Dermis blood vessel endothelial cell (primary cell): ENCODE measurements at places on chromosomes 4 and X.
A peak's percentile ranks its signal among the peaks of the same experiment; 100 is the strongest.

DNA sequence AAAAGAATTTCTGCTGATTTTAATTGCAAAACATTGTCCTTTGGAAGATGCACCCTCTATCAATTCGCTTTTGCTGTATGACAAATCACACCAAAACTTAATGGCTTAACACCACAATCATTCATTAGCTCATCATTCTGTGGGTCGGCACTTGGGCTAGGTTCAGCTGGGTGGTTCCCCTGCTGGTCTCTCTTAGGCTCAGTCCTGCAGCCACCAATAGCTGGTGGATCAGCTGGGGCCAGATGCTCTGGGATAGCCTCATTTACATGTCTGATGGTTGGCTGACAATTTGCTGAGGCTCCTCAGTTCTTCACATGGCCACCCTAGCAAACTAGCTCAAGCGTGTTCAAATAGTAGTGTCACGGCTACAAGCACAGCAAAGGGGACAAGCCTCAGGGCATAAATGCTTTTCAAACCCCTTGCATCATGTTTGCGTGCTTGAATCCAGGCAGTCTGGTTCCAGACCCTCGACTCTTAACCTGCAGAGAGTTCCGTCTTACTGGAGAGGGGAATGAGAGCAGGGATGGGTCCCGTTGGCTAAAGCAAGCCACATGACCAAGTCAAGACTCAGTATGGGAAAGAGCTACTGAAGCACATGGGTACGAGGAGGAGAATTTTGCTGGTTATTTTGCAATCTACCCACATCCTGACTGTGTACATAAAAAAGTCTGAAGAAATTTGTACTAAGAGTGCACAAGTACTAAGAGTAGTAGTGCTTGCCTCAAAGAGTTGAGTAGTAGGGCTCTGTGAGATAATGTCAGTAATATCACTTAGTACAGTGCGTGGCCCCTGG lies 7.5 kb upstream of the ACSL1 start:
- DNase-seq, result no peak

- no peak for DNase-seq
Measured at GRCh38 chr4:173264245-173264644, 69.9 kb downstream of the HMGB2 start.

- DNase-seq, result no peak
Measured at GRCh38 chrX:84710611-84711010, 208.4 kb upstream of the HDX start.

GRCh38 chrX:134891652-134892051 lies 99.1 kb upstream of the SMIM10 start:
- no peak for DNase-seq

- DNase-seq, result no peak
Measured at GRCh38 chr4:36374836-36375511, 93.6 kb downstream of the DTHD1 start.

DNA sequence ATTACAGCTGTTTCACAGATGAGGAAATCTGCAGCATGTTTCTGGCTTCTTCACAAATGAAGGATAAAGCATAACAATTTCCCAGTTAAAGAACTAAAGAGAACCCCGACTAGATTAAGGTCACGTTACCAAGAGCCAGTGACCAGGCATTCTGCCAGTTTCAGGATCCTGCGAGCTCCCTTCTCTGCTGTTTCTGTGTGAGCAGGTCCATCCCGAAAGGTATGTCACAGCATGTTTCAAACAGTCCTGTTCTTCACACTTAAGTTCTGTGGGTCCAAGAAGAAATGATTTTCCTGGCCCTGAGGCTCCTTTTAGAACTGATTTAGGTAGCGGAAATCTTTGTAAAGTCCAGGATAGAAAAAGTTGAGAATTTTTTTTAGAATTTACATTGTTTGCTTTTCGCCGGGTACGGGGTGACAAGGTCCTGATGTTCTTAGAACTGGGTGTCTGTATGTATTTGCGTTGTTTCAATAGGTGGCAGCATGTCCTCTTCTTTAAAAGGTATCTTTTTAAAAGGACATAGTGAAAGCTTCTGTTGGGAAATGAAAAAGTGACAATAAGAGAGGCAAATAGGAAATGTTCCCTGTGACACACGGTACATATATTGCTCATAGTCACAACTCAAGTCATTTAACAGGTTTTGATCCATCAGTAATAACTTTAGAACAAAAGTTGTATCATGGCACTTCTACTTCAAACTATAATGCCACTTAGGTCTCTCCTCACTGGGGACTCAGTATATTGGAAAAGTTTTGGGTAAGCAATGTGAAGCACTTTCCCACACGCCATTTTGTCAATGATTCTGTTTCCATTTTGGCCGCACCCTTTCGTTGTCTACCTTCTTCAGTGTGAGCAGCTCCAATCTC lies 18.4 kb downstream of the IL21 start:
- peak; percentile 67 for DNase-seq

- DNase-seq, result no peak
Measured at GRCh38 chrX:37993176-37993575, 13.2 kb upstream of the SYTL5 start.

GRCh38 chrX:16737024-16737423 lies 17.6 kb downstream of the SYAP1 start:
- no peak for DNase-seq

GRCh38 chrX:40171513-40172400 lies 74.0 kb upstream of the BCOR start:
- peak; percentile 52 for DNase-seq

GRCh38 chr4:14152834-14153519 lies 525.5 kb upstream of the BOD1L1 start:
- no peak for DNase-seq

- DNase-seq, result no peak
Measured at GRCh38 chr4:186727977-186728519, 4.4 kb upstream of the FAT1 start.

DNA sequence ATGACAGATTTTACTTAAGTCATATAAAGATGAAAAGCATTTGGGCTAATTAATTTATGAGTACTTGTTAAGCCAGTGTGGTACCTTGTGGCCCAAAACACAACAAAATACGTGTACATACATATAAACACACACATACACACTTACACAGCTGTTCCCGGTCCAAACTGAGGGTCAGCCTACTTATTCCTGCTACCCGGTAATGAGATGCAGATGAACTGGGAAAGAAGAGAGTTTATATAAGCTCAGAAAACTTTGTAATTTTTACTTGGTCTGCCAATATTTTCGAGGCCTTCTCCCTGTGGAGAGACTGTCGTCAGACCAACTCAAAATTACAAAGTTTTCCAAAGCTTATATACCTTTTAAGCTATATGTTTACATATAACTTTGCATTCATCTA lies 25.8 kb upstream of the PBDC1 start:
- no peak for DNase-seq

GRCh38 chrX:132092439-132093065 lies 35.3 kb downstream of the FRMD7 start:
- DNase-seq, result peak; percentile 79

DNA sequence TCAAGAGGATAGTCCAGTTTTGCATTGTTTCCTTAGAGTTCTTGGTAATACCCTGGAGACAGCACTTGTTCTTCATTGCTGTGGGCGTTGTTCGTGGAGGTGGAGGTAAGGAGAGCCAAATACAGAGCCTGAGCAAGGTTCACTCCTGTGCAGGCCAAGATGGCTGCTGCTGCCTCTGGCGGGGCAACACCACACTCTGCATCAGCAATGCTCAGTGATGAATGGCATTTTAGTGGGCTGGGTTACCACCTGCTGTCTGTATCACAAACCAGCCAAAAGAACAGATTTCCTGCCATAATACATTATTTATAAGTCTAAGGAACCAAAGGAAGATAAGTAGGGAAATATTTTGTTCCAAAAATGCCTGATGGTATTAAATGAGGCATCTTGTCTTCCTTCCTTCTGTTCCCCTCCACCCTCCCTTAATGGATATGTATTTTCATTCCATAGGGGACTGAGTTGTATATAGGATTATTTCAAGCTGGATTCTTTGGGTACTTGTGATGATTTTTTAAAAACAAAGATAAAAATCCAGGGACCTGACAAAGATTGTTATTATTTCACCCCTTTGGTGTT lies 61.6 kb upstream of the LIMCH1 start:
- no peak for DNase-seq

GRCh38 chr4:105543881-105544280 lies 8.5 kb upstream of the ARHGEF38 start:
- no peak for DNase-seq

- no peak for DNase-seq
Measured at GRCh38 chrX:14228611-14229010, 198.9 kb upstream of the GEMIN8 start.

- DNase-seq, result no peak
Measured at GRCh38 chr4:13917015-13917414, 289.5 kb upstream of the BOD1L1 start.

DNA sequence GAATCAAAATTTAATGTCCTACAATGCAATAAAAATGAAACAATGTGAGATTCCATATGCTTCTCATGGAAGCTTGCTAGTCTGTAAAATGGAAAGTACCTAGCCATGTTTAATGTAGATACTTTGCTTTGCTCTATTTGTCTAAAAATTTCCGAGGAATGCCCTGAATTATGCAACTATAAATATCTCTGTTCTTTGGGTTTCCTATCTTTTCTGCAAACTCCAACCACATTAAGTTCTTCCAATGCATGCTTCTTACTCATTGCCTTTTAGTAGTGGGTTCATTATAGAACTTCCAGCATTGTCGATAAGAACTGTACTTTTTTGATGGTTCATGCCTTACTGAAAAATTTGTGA lies 178.3 kb downstream of the RASL11B start:
- no peak for DNase-seq

DNA sequence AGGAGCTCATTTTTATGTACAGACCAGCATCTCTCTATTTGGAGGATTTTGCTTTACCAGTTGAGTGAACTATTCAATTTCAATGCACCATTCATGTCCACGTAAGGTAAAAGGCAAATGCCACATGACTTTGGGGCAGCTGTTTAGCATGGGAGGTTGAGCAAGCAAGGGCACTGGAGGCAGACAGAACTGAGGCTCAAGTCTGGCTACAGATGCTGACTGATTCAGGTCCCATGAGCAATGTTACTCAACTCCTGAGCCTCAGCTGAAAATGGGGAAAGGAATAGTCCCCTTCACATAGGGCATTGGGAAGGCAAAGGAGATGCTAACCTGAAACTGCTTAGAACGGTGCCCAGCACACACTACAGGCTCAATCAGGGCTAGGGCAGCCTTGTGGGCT lies 93.0 kb upstream of the MTM1 start:
- no peak for DNase-seq

DNA sequence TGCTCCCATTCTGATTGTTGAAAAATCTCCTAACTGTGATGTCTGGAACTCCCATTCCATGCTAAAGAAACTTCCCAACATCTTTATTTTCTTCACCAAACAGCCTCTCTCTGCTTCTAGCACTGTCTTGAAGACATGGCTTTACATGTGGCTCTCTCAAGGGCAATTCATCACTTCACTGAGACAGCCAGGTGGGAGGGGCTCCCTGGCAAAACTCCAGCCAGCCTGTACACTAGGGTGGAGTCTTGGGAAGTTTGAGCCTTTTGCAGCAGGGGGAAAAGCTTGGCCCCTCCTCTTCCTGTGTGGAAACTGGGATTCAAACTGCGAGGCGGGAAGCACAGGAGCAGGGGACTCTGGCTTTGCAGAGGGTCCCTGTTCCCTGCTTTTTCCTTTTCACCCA lies 130.5 kb upstream of the TTC29 start:
- DNase-seq, result no peak

DNA sequence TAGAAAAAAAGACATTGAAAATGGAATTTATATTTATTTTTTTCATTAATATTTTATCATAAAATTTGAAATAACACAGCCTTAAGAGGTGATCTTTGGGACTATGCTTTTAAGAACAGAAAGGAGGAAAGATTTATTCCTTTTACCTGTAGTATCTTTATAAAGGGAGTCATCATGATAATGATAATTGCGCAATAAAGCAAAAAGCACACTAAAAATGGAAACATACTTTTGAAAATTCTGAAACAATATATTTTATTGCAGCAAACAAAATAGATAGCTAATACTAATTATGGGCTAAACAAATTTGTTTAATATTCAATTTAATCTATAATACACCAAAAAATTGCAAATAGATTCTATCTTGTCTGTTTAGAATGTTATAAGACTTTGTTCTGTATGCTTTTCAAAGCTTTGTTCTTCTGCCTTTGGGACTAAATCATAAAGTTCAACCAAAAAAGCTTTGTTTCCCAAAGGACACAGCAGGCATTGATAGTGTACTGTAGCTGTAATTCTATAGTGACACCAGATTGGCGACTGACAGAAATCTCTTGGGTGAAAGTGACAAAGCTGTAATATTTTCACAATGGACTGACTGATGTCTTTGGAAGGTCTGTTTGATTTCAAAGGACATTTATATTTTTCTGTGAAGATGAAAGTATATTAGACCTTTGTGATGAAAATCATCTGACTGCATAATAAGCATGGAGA lies 2156.6 kb upstream of the TENM3 start:
- DNase-seq, result no peak

- DNase-seq, result peak; percentile 7
Measured at GRCh38 chr4:73895201-73896175, 26.3 kb downstream of the CXCL1 start.

GRCh38 chrX:37378404-37378803 lies 29.2 kb downstream of the PRRG1 start:
- DNase-seq, result peak; percentile 78

- DNase-seq, result no peak
Measured at GRCh38 chrX:113726466-113726865, 857.4 kb upstream of the HTR2C start.

- DNase-seq, result no peak
Measured at GRCh38 chrX:20594985-20595384, 328.3 kb upstream of the RPS6KA3 start.

DNA sequence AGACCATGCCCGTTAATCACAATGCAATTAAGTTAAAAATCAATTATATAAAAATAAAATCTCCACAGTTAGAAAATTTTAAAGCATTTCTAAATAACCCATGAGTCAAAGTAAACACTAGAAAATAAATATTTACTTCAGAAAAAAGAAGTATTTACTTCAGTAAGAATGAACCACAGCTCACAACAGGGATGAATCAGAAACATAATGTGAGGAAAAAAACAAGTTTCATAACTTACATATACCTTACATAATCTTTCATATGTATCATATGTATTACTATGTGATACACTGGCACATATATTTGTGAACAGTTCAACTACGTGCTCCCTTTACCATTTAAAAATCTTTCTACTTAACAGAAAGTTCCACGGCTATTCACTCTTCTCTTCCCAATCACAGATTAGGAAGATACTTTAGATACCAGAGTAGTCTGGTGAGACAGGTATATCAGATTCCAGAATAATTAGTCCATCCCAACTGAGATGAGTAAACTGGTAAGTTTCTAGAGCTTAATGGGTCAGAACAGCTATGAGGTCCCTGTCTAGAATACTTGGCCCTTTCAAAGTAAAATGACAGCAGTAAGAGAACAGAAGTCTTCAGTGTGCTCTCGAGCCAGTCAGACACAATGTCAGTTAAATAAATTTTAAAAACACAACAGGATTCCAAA lies 70.3 kb downstream of the SH3RF1 start:
- no peak for DNase-seq

DNA sequence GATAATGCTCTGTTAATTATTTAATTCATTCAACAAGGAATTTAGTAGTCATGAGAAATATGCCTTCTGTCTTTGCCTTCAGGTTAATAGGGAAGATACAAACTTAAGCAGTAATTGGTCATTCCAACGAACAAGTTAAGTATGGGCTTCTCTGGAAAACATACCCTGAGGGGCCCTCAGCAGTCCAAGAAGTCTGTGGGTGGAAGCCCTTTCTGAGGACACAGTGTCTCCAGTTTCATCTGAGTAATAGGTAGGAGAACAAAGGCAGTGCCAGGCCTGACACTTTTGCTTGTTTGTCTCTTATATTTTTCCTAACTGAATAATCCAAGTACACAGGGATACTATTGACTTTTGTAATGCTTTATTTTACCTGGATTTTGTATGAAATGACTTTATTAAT lies 262.5 kb downstream of the FBXW7 start:
- no peak for DNase-seq
